Suppressor macrophage treated with lipopolysaccharide for 1 hour (primary cell): ENCODE measurements at places on chromosomes 3 and 15.

DNA sequence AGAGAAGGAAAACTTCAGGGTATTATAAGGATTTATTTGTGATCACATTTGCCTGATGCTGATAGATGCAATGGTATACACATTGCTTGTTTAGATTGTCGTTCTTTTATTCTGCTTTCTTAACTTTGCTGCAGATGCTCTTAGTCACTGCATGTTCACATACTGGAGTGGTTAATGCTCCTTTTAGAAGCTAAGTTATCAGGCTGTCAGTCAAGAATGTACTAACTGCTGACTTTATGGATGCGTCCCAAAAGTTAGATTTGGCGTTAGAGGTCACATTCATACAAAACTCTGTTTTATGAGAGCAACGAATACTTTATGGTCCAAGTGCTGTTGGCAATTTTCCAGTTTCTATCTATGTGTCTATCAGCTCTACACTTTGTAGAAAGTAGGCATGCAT is 160.7 kb downstream of the BBX start:
- no peak for DNase-seq

- DNase-seq, result peak; percentile 71
Measured at GRCh38 chr3:152466784-152467183, 198.1 kb downstream of the MBNL1 start.

DNA sequence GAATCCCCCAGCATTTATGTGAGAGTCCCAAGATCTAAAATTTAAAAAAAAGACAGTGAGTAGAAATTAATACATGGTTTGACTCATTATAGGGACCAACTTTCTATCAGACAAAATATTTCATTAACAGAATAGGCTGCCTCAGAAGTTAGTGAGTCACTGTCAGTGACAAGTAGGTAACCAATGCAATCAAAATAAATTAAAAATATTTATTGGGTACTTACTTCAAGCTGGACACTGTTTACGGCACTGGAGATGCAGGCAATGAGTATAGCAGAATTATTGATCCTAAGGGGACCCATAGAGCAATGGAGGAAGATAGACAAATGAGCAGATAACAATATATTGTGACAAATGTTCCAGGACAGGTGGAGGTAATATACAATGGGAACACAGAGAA is 135.6 kb upstream of the BCL6 start:
- no peak for DNase-seq

GRCh38 chr3:27462228-27462627 is 22.0 kb downstream of the SLC4A7 start:
- no peak for DNase-seq
